ENCODE measurements at places on chromosomes 2 and 18. TPM values are rescaled to one million over a fixed set of nuclear protein-coding genes. Genes with fewer than 3 reads are reported as not detected.

LIMS3 gene
- 0.98 TPM for total RNA-seq

ME2 gene
- total RNA-seq, result 63.0 TPM

HAUS1 gene
- 26.2 TPM for total RNA-seq

GRCh38 chr2:10795508-10796046 is 17.0 kb downstream of the PDIA6 start:
- ATAC-seq, result no peak

DNA sequence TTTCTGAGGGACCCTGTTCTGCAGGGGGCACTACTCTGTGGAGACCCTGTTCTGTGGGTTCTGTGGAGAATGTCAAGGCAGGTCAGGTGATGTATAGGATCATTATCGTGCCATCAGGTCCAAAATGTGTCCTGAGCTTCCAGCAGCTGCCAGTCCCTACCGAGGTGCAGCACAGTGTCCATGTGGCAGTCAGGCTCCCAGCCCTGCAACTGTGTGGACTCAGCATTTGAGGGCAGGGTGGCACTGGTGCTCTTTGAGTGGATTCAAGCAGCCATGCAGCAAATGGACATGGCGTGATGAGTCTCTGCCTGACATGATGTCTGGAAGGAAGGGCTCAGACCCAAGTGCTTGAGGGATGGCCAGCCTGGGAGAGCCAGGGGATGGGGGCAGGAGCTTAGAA is 35.0 kb downstream of the STK25 start:
- ATAC-seq, result no peak

GRCh38 chr18:37219257-37219656 is 346.3 kb downstream of the CELF4 start:
- no peak for ATAC-seq

GRCh38 chr2:138157372-138157771 is 193.1 kb downstream of the HNMT start:
- ATAC-seq, result peak; percentile 21

DNA sequence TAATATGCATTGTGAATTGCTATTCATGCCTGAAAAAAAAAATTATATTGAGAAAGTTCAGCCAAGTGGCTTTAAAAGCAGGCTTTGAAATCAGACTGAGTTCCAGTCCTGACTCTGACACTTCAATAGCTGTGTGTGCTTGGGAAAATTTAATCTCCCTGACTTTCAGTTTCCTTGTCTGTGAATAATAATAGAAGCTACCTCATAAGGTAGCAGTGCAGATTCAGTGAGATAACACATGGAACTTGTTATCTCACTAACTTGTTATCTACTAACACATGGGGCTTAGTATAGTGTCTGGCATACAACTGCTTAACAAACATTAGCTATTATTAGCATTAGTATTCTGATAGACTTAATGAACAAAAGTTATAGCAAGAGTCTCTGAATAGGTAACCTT is 14.9 kb downstream of the ALS2 start:
- no peak for ATAC-seq

Data from motor neuron (in vitro differentiated cells).